CD4-positive, alpha-beta T cell treated with Interleukin-12 subunit alpha and Interleukin-12 subunit beta, for 1 hour (primary cell): ENCODE measurements at places on chromosomes 6 and 20.

DNA sequence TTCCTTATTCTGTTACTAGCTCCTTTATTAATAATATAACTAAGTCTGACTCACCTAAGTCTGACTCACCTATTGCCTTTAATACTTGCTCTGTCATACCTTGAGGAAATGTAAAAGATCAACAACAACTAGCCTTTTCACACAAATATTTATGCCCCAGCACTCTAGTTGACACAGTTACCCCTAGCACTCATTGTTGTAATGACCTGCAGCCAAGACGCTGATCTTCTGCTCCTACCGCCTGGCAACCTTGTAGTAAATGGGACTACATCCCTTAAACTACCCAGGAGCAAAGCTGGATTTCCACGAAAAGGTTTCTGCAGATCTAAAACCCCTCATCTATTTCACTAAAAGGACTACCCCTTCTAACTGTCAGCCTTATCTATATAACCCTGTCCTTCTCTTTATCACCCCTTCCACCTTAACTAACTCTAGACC, 90.0 kb downstream of the PLG start:
- DNase-seq = no peak

- no peak for DNase-seq
Measured at GRCh38 chr6:139942331-139942730, 567.9 kb upstream of the CITED2 start.

DNA sequence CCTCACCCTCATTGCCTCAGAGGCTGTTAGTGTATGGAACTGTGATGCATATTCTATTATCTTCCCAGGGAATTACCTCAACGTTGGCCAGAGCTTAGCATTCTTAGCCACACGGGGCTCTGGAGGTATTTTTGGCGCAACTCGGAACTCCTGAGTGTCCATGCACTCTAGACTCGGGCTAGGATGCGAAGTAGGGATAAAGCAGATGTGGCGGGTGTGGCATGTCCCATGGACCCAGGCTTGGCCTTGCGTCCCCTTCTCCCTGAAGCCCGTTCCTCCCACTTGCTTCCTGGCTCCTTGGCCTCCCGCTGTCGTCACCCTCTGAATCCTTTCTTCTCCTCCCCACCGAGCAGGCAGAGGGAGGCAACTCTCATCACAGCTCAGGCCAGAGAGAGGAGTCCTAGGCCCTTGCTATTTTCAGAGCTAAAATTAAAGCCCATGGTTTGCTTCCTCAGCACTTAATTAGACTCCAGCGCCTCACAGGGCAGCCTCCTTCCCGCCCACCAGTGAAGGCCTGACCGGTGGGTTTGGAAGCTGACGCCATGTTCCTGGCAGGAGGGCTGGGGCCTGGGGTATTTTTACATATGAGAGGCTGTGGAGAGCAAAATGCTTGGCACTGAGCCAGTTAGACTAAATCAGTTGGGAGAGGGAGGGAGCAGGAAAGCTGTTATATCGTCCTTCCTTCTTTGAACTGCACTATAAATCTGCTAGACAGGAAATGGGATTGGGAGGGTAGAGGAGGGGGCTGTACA, 138.7 kb downstream of the FOXO3 start:
- DNase-seq = no peak

- DNase-seq = no peak
Measured at GRCh38 chr6:37779902-37780628, 39.5 kb upstream of the ZFAND3 start.

- DNase-seq = no peak
Measured at GRCh38 chr6:35474942-35475570, 6.9 kb downstream of the RPL10A start.

- no peak for DNase-seq
Measured at GRCh38 chr6:168514216-168514615, 73.2 kb downstream of the SMOC2 start.

DNA sequence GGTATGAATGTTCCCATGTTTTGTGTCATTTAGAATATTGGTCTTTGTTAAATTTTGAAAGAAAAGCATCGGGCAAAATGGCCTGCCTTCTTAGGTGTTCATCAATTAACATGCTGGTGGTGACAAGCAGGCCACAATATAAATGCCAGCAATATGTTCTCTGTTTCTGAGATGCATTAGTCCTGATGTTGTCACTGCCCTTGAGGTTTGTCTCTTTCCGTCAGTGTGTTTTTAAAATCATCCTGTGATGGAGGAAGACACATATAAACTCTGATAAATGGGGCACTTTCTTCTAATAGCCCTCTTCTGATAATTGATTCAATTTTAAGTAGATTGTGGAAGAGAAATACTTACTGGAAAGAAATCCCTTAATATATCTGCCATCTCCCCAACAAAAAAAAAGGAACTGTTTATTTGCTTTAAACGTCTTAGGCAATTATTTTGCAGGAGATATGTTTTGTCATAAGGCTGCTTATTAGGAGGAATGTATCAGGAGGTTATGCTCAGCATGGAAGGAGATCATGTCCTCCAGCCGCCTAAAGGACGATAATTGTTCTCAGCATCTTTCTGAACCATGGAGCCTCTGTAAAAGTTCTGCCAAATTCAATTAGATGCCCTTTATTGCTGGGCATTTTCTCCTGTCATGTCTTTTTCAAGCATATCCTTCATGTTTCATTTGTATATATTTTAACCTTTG, 134.1 kb downstream of the COL9A1 start:
- DNase-seq = no peak

- DNase-seq = no peak
Measured at GRCh38 chr6:6685249-6686040, 96.9 kb downstream of the LY86 start.

- no peak for DNase-seq
Measured at GRCh38 chr20:47799116-47799715, 13.9 kb upstream of the SULF2 start.

DNA sequence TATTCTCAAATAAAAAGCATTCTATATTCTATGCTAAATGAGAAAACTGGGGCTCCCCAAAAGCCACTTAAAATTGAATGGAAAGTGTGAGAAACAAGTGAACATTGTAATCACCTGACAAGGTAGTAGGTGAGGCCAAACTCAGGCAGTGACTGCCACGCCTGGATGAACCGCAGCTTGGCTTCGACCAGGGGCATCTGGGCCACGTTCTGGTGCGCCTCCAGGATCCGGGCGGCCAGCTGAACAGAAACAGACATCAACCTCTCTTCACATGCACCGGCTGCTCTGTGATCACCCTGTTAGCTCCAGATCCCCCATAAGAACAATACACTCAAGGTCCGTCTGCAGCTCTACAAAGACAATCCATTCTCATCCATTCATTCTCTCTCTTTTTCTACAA, 30.1 kb upstream of the LRRN4 start:
- DNase-seq = no peak

DNA sequence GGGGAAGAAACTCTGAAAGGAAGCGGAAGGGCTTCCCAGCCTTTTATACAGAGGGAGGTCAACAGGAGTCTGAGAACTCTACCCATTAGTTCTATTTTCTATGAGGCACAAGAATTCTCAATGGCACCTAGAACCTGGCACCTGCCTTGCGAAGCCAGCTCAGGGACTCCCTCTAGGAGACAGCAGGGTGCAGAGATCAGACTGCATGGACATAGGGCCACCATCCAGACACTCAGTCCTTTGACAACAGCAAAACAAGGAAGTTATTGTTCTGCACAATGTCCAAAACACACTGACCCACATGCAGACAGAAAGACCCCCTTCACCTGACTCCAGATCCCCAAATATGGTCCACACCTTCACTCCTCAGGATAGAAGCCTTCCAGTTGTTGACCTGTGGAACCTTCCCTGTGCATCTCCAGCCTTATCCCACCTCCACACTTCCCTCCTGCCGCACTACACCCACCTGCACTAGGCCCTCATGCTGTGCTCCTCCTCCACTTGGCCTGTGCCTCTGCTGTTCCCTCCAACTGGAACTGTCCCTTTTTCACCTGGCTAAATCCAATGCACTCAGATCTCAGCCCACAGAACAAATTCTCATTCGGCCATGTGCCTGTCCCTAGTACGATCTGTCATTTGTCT, 27.8 kb downstream of the ACSS1 start:
- DNase-seq = no peak

DNA sequence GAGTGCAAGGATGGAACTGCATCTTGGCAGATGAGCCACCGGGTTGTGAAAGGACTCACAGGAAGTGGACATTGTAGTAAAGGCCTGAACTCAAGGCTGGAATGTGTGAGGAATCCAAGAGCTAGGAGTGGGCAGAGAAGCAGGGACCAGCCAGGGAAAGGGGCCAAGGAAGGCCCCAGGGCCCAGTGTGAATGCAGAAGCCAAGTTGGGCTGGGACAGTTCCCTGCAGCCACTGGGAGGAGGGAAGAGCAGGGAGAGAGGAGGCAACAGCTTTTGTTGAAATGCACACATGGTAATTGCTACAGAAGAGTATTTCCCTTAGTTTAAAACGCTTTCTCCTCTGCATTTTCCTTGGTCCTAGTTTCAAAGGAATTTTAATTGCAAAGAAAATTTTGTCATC, 34.6 kb downstream of the CDH22 start:
- DNase-seq = no peak

GRCh38 chr20:53611449-53611894, 17.8 kb upstream of the ZNF217 start:
- no peak for DNase-seq

DNA sequence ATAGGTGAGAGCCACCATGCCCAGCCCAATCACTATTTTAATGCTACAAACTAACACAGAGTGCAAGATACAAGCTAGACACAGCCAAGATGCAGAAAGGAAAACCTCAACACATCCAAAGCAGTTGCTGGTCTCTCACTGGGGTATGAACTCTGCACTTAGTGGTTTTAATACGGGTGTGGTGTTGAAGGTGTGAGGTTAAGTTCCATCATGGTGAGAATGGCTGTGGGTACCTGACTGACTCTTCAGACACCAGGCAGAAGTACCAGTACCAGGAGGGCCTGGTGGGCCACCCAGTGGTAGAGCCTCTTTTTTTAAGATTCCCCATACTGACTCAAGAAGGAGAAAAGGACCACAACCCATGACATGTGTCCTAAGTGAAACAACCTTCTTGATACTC, 13.0 kb downstream of the GNAS-AS1 start:
- no peak for DNase-seq

DNA sequence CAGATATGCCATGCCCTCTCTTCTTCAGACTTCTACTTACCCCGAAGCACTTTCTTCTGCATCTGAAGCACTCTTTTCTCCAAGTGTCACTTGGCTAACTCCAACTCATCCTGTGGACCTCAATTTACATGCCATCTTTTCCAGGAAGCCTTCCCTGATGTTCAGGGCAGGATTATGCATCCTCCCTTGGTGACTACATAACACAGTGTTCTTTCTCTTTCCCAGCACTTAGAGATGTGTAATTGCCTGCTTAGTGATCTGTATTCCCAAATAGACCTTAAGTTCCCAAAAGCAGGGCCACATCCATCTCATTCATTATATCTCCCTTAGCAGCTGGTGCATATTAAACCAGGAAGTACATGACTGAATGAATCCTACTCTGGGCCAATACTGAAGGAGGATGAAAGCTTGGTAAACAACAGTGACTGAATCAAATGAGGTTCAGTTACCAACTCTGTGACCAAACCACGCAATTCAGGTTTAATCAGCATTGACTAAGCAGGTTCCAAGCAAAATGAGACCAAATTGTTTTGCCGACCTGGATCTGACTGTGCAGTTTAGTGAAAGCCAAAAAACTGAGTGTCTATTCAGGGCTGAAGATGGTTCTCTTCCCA, 121.4 kb upstream of the TCF21 start:
- DNase-seq = no peak

- DNase-seq = no peak
Measured at GRCh38 chr6:77633471-77633870, 19.4 kb upstream of the MEI4 start.

DNA sequence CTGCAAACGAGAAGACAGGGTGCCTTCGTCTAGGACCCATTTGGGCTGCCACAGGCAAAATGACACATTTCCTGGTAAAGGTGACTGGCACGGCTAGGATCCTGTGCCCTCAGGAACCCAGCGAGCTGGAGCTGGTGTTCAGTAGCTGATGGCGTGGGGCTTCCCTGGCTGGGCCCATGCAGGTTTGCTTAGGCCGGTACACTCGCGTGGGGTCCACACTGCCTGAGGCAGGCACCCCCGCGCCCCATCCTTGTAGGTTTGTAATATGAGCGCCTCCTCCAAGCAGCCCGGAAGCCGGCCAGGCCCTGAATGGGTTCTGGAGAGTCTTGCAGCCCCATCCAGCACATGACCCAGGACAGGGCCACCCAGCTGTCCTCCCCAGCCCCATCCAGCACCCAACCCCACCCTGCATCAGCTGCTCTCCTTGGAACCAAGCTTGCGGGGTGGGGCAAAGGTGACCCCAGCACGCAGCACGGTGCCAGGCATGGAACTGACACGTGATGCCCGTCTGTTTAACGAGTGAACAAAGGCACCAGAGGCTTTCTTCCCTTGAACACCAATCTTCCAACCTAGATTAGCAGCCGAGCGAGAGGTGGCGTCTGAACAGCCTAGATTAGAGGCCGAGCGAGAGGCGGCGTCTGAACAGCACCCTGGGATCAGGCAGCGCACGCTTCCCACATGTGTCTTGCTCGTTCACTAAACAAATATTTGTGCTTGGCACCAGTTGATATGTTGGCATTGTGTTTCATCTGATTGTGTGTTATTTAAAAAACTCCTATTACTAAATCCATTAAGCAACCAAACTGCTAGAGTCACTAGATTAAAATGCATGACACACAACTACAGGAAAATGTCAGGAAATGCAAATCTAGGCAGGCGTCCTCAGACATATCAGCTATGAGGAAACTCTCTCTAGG, 112.1 kb downstream of the DLL1 start:
- DNase-seq = no peak

- DNase-seq = no peak
Measured at GRCh38 chr6:319177-320131, 27.2 kb downstream of the DUSP22 start.

DNA sequence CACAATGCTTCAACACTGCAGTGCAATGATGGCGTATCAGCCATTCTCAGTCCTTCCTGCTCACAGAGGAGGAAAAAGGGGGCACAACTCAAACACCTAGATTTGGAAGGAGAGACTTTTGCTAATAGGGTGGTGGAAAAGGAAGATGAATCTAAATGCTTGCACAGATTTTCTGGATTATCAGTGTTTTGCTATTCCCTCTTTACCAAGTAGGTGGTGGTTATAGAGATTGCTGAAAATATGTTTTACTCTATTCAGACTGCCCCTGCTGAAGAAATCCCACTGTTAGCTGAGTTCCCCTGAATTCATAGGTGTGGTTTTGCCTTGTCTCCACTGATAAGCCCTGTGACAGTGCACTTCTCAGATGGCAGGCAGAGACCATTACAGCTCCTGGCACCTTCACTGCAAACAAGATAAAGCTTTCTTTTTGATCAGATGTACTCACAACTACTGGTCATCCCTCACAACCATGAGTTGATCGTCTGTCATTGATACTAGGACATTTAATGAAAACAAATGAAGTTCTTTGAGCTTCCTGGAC, 311.4 kb downstream of the KIF16B start:
- no peak for DNase-seq

DNA sequence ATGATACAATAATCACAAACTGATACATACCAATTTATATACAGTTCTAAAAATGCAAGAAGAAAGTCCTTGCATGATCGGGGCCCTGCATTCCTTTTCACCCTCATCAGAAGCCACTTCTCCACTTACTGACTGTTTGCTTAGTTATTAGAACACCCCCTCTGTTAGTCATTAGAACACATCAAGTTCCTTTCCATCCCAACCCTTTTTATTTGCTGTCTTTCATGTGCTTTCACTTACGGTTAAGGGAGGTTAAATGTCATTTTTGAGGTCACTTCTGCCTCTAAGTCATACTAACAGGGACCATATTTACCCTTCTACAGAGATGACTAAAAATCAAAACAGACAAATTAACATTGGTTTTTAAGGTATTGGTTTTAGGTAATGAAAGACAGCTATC, 149.1 kb downstream of the LMBRD1 start:
- no peak for DNase-seq

GRCh38 chr6:134287859-134288537, 29.9 kb downstream of the SGK1 start:
- no peak for DNase-seq

GRCh38 chr6:69601132-69601531, 195.7 kb downstream of the LMBRD1 start:
- no peak for DNase-seq
